Heart left ventricle (tissue), 16 donors: ENCODE measurements at places on chromosomes 2 and 18.
A peak's percentile ranks its signal among the peaks of the same experiment; 100 is the strongest.

- DNase-seq = no peak
Observed at GRCh38 chr2:164719996-164720941, 99.0 kb upstream of the GRB14 start.

GRCh38 chr18:9951022-9951859 is 37.4 kb downstream of the VAPA start:
- no peak for DNase-seq

DNA sequence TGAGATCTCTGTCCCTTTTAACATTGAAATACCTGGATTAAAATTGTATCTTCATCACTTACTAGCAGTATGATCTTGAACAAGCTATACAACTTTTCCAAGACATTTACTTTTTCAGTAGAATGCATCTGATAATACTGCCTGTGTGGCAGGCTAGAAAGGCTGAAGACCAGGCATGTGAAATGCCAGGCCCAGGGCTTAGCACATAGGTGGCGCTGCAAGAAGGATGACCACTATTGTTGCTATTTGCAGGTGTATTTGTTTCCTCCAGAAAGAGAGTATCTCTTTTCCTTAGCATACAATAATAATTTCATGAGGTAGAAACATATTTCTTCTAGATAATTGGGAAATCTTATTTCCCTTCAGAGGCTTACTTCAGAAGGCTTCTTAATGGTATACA is 331.3 kb downstream of the THSD7B start:
- DNase-seq = no peak

DNA sequence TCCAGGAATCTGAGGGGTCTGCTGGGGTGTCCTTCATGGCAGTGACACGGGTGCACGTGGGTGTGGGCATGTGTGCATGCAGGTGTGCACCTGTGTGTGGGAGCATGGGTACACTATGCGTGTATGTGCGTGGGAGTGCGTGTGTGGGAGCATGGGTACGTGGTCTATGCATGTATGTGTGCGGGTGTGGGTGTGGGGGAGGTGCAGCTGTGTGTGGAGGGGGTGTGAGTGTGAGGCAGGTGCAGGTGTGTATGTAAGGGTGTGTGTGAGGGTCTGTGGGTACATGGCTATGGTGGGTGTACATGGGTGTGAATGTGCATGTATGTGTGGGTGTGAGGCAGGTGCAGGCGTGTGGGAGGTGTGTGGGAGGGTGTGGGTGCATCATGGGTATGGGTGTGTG is 36.3 kb downstream of the EIPR1 start:
- no peak for DNase-seq

DNA sequence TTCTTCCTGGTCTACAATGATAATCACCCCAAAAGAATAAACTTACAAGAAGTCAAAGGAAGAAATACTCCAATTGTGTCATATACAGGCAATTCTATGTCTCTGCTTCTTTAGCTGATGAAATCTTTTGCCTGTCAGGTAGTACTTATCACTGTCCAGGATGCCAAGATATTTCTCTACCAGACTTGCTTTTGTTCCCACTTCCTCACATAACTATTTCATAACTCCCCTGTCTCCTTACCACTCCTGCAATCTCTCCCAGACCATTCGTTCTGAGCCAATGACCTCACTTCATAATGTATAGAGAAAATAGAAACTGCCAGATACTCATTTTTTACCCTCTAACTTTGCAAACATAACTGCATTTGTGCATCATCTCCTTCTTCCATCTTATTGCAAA is 39.1 kb downstream of the HNMT start:
- DNase-seq = no peak

DNA sequence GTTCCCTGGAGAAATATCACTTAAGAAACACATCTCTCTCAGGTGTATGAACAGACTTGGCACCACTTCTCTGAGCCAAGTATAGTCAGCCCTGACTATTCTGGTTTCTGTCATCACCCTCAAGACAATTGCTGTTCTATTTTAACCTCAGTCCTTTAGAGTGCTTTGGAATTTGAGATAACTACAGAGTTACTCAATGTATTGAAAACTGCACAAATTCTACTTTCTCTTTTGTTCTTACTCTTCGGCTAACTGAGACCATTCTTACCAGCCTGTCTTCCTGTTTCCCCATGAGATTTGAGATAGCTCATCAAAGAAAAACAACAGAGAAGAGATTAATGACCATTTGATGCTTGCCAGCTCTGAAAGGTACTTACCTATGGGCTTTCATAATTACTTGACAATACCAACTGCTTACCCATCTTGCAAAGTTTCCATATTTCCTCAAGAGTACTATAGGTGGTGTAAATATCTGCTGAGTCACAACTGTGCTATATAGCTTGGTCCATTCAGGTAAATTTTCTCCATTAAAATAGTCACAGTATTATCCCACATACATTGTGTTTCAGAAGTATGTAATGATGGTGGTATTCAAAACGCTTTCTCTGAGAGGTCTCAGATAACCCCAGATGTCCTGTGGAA is 467.5 kb upstream of the CHST9 start:
- DNase-seq = no peak

GRCh38 chr2:18824325-18824790 is 235.0 kb upstream of the NT5C1B start:
- DNase-seq = no peak

- DNase-seq = no peak
Observed at GRCh38 chr2:18910843-18911242, 321.5 kb upstream of the NT5C1B start.

DNA sequence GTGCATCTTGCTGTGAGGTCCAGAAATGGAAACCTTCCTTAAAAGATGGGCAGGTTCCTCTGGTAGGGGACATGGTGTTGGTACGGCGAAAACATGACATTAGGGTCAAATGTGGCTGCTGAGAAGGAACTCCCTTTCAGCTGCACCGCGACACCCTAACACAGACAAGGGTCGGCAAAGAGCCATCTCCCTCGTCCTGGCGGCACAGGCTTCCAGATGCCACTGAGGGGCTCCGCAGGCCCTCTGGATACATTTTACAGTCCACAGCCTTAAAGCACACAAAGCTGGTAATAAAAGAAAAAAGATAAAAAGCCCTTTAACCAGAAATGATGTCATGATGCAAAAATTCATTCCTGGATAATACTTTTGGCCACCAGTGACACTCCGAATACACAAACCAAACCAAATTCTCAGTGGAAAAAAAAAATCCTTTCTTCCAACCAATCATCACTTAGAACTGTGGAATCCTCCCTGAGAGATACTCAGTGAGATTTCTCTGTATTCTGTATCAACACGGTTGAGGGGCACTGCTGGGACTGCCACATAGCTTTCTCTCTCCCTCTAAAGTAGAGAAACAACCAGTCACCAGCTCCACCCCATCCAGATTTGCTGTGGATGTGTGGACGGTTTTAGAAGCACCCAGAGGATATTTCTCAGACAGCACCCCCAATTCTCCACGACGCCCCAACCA is 174.8 kb downstream of the HDAC4 start:
- no peak for DNase-seq

- no peak for DNase-seq
Observed at GRCh38 chr2:62305421-62306176, 109.7 kb downstream of the B3GNT2 start.

- DNase-seq = no peak
Observed at GRCh38 chr2:70574109-70574508, 20.5 kb upstream of the TGFA start.

- DNase-seq = no peak
Observed at GRCh38 chr2:112162956-112163355, 24.8 kb downstream of the FBLN7 start.

GRCh38 chr2:84481702-84482101 is 22.6 kb upstream of the SUCLG1 start:
- no peak for DNase-seq

GRCh38 chr2:52881606-52882005 is 886.0 kb upstream of the CHAC2 start:
- DNase-seq = no peak

DNA sequence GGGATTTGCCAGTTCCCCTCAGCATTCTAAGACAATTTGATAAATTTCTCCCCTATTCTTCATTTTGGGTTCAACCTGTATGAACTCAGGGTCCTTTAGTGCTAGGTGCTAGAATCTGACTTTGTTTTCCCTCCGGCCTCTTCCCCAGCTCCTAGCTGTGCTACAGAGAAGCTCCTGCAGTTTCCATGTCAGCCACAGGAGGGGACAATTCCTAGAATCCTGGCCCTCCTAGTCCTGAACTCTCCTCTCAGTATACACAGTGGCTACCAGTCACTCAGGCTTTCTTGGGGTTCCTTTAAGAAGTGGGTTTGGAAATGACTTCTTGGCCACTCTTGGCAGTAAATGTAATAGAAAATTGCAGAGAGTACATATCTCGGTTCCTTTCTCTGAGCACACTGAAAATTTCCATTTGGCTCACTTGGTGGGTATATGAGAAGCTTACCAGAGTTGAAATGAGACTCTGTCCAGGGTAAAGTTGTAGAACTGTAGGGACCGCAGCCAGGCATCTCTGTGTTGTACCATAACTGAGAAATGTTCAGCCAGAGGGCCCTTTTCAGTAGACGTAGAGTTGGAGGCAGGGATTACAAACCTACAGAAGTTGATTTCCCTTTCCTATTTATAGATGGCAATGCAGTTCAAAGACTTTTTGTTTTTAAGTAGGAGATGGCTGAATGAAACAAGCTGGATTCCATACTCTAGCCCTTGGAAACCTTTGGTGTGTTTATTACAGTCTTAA is 5.0 kb upstream of the CHST10 start:
- DNase-seq = no peak

DNA sequence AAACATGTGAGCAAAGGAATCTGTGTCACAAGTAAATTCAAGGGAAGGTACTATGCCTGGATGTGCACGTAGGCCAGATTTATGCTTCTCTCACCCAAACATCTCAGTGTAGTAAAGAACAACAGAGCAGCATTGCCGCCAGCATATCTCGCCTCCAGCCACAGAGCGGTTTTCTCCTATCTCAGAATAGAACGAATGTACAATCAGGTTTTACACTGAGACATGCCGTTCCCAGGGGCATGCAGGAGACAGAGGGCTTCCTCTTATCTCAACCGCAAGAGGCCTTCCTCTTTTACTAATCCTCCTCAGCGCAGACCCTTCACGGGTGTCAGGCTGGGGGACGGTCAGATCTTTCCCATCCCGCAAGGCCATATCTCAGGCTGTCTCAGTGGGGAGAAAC is 175.3 kb downstream of the RPIA start:
- DNase-seq = no peak

GRCh38 chr18:8117006-8117371 is 492.2 kb upstream of the RAB12 start:
- no peak for DNase-seq

DNA sequence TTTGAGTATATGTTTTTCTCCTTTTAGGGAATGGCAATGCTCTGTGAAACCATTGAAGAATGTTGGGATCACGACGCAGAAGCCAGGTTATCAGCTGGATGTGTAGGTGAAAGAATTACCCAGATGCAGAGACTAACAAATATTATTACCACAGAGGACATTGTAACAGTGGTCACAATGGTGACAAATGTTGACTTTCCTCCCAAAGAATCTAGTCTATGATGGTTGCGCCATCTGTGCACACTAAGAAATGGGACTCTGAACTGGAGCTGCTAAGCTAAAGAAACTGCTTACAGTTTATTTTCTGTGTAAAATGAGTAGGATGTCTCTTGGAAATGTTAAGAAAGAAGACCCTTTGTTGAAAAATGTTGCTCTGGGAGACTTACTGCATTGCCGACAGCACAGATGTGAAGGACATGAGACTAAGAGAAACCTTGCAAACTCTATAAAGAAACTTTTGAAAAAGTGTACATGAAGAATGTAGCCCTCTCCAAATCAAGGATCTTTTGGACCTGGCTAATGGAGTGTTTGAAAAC is 82.3 kb downstream of the ACVR2A start:
- DNase-seq = no peak

DNA sequence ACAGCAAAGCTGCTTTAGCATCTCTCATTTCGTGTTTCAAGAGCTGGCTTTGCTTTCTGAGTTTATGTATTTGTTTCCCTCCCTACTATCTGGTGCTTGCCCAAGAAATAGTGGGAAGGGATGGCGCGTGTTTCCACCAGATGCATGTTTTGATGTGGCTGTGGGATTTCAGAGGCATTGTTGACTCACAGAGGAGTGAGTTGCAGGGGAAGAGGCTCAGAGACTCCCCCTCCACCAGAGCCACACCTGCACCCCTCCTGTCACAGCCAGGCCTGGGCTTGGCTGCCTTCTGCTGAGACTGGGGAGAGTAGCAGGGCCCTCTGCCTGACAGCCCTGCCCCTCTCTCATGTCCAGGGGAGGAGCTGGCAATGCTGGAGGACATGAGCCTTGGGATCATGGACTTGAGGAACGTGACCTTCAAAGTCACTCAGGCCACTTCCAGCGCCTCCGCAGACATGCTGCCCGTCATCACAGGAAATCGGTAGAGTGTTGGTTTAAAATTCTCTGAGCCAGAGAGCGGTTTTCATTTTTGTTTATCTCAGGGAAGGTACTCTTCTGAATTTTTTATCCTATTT is 42.9 kb downstream of the COA5 start:
- DNase-seq = no peak

DNA sequence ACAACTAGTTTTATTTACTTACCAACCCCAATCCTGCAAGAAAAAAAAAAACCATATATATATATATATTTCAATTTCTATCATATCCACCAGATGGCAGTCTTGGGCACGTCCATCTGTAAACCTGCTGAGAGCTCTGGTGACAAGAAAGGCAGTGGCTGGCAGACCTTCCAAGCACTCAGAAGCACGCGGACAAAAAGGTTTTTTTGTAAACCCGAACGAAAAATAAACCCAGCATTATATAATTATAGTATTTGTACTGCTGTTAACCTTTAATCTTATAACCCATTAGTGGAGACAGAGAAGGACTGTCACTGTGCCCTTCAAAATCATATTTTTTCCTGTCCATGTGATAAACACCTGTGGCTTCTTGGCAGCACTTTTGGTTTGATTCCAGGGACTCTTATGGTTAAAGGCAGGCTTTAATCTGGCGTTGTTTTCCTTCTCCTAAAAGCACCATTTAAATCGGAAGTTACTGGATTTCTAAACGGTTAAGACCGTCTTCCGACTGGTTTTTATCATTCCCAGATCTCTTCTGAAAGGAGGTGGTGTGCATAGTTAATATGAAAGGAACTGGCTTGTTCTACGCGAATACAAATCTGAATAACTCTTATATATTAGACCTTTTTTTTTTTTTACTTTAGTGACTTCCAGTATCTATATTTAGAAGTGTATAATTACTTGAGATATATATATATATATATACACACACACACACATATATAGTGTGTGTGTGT is 31.0 kb upstream of the SLC3A1 start:
- peak; percentile 52 for DNase-seq

- DNase-seq = no peak
Observed at GRCh38 chr18:36331521-36331971, 34.0 kb downstream of the FHOD3 start.

GRCh38 chr2:3636586-3637310 is 21.3 kb upstream of the ALLC start:
- DNase-seq = peak; percentile 7

GRCh38 chr18:43686709-43687108 is 409.4 kb upstream of the SYT4 start:
- DNase-seq = no peak
